Stimulated activated CD4-positive, alpha-beta T cell treated with anti-CD3 and anti-CD28 coated beads, TNF-alpha, amount 100 ng/mL, for 24 hours (primary cell): ENCODE measurements at places on chromosomes 16 and 17.

GRCh38 chr17:75755205-75755901, 9.6 kb downstream of the GALK1 start:
- DNase-seq = no peak

- no peak for DNase-seq
Observed at GRCh38 chr16:68659412-68660358, 14.6 kb downstream of the CDH3 start.

GRCh38 chr16:26395700-26396099, 671.0 kb upstream of the C16orf82 start:
- DNase-seq = no peak

DNA sequence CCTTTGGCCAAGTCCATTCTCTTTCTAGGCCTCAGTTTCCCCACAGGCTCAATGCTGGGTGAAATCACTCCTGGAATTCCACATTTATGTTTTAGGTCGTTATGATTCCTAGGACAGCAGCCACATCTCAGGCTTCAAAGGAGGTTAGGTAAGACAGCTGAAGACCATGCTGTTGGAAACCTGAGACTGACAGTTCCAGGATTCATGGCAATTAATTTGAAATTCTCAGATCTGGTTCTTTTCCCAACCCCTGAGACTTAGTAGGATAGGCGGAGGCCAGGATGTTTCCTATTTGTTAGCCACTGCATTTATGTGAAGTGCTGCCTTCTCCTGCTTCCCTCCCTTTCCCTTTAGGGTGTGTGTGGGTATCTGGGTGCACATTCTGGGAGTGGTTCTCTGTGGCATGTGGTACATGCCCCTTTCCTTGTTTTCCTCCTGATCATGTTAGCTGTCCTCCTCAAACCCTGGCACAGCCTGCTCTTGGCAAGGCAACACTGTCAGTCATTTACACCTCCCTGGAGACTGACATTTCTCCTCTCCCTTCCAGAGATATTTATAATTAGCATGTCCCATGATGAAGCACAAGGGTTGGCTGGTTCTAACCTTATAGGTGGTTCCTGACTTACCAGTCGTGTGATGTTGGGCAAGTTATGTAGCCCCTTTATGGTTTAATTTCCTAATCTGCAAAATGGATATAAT, 91.4 kb upstream of the SALL1 start:
- no peak for DNase-seq

- DNase-seq = no peak
Observed at GRCh38 chr17:75814900-75815373, 29.3 kb downstream of the UNC13D start.

- DNase-seq = no peak
Observed at GRCh38 chr16:46650254-46650623, 29.1 kb upstream of the SHCBP1 start.

DNA sequence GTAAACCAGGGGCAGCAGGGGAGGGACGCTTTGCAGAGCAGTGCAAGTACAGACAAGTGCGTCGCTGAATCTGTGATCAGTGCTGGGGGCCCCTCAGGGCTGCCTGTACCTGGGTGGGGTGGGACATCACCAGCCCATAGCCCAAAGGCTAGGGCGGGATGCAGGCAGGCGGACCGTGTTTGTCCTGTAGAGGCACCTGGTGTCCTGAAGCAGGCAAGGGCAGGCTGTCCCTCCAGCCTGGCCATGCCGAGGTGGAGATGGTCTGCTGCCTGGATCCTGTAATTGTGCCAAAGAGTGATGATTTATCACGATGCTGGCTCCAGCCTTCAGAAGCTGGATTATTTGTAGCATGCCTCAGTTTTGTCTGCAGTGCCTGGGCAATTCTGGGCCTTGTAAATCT, 137.9 kb upstream of the GSE1 start:
- no peak for DNase-seq
